Anterior cingulate cortex (tissue), 58 donors: ENCODE measurements at places on chromosomes 11 and 22.
A peak's percentile ranks its signal among the peaks of the same experiment; 100 is the strongest.

GRCh38 chr11:115501893-115502589 is 2.2 kb downstream of the CADM1 start:
- DNase-seq = no peak

- no peak for DNase-seq
Measured at GRCh38 chr11:45166604-45166897, 20.1 kb downstream of the PRDM11 start.

DNA sequence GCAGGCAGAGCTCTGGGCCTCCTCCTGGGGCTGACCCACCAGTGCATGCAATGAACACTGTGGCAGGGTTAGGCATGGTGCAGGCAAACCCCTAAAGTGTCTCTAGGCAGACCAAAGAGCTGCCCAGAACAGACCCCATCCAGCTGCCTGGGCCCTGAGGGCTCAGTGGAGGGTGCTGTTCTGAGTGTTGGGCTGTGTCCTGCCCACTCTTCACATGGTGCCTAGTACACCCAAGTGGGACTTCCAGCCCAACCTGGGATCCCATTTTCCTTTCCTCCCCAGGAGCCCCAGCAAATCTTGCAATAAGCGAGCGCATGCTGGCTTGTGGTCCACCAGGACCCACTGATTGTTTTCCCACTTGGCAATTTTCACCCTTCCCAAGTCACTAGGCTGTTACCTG is 26.4 kb downstream of the ARVCF start:
- DNase-seq = no peak

DNA sequence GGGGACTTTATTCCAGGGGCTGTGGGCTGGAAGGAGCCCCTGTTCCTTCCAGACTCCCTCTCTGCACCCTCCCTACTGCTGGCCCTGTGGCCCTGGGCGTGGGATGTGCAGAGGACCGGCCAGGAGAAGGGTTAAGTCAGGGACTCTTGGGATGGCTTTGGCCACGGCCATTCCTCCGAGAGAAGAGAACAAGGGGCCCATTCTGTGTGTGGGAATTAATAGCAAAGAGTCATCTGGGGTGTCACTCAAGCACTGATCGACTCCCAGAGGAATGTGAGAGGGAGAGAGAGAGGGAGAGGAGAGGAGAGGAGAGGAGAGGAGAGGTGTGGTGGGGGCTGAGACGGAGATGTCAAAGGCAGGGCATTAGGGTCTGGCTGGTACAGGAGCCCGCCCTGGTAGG is 14.2 kb upstream of the SOX10 start:
- no peak for DNase-seq

DNA sequence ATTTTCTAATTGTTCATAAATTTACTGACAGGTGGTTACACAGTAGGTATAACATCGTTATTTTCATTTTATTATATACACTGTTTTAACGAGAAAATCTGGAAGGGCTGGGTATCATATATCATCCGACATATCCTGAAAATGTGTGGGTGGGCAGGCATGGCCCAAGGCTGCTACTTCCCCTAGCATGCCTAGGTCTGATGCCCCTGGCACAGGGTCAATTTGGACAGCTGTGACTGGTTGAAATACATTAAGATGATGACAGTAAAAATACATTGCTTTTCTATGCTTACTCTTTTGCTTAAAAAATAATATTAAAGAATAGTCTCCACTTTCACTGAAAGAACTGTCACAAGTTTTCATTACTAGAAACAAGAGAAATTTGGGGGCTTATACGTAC is 908.8 kb downstream of the OPCML start:
- no peak for DNase-seq

DNA sequence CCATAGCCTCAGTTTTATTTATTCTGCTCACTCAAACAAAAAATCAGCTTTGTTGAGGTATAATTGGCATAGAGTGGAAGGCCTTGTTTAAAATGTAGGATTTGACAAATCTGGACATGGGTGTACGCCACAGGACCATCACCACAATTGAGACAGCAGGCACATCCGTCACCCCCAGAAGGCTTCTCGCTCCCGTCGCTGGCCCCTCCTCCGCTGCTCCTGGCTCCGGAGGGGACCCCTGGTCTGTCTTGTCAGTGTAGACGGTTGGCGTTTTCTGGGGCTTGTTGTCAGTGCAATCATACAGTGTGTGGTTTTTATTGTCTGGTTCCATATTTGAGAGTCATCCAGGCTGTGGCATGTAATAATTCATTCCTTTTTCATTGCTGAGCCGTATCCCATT is 97.6 kb downstream of the KCNQ1 start:
- no peak for DNase-seq

DNA sequence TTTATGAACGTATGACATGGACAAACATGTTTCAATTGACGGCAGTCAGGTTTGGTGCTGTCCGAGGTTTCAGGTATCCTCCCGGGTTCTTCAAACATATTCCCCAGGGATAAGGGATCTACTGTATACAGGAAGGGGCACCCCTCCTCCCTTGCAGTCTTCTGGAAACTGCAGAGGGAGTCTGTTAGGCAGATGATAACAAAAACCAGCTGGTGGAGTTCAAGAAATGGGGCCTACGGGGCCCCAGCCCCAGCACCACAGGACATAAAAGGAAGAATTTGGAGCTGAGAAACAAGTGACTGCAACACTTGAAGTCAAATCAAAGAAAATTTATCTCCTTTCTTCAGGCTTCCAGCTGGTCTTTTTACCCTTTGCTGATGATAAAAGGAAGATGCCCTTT is 32.1 kb downstream of the SNU13 start:
- DNase-seq = no peak

- no peak for DNase-seq
Measured at GRCh38 chr11:76768088-76768908, 14.9 kb upstream of the TSKU start.

DNA sequence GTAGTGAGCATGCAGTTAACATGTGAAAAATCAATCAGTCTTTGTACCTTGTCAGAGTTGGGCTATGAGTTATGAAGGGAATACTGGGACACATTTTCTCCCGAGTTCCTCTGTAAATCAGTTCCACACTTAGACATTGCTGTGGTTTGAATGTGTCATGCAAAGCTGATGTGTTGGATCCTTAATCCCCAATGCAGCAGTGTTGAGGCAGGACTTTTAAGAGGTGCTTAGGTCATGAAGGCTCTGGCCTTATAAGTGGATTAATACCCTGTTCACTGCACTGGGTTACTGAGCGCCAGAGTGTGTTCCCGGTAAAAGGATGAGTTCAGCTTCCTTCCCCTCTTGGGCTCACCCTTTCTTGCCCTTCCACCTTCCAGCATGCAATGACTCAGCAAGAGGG is 742.1 kb upstream of the TENM4 start:
- no peak for DNase-seq

DNA sequence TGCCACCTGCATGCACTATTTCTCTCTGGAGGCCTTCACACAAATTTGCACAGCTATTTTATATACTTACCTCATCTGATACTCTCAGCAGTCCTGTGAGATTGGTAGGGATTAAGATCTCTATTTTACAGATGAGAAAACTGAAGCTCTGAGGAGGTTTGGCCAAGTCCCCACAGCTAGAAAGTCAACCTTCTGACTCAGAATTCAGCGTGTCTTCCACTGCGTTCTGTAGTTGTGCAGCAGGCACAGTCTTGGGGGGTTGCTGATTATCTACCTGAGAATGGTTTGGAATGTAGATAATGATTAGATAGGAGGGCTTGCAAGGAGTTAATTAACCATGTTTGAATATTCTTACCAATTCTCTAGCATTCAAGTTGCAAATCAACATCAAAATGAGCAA is 2.5 kb upstream of the SORL1 start:
- DNase-seq = no peak

GRCh38 chr22:17057959-17058814 is 26.6 kb upstream of the IL17RA start:
- DNase-seq = peak; percentile 35

GRCh38 chr11:126189109-126189929 is 22.1 kb downstream of the RPUSD4 start:
- no peak for DNase-seq

GRCh38 chr22:22687638-22688500 is 43.5 kb downstream of the GGTLC2 start:
- peak; percentile 3 for DNase-seq

DNA sequence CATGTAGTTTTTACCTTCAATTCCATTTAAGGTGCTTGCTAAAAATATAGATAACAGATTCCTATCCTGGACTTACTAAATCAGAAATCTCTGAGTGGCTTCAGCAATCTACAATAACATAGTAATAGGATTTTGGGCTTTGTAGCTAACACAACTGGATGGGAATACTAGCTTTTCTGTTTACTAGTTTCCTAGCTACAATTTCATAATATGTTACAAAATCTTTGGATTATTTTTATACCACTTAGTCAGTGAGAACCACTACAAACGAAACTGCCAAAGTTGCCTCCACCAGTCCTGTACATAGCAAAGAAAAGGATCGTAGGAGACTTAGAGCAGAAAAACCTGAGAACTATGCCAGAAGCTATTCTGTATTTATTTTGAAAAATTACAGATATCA is 87.7 kb upstream of the ANO3 start:
- DNase-seq = no peak

GRCh38 chr11:1292018-1292643 is 17.3 kb downstream of the TOLLIP start:
- no peak for DNase-seq

GRCh38 chr22:45322873-45323525 is 13.3 kb downstream of the FAM118A start:
- DNase-seq = no peak

DNA sequence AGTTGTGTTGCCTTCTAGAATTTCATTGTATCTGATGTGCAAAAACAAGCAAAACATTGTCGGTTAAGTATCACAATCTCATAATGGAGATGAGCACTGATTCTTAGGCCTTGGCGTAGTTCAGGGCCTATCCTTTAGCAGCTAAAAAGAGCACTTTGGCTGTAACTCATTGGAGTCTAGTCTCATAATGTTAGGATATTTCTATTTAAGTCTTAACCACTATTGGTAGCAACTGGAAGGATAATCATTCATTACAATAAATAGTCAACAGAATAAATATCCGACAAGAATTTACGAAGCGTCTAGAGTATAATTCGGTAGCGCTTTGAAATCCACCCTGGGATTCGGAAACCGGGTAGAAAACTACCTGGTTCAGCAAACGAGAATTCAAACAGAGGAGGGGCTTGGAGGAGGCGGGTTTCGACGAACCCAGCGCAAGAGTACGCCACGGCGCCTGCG is 461 bp upstream of the EED start:
- DNase-seq = peak; percentile 87

DNA sequence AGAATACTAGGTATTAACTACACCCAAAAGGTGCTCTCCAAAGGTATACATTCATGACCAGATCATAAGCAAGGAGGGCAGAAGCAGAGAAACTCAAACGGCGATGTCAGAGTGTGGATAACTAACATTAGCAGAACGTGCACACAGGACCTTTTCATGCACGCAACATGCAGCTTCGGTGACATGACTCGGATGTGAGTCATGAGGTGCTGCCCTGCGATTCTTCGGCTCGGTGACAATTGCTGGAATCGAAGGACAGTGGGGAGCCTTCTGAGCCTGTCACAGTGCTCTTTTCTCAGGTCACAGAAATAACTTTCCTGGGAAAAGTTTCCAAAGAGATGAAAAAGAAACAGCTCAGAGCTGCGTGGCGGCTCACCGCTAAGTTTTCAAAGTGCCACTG is 418.5 kb upstream of the SYN3 start:
- DNase-seq = no peak

DNA sequence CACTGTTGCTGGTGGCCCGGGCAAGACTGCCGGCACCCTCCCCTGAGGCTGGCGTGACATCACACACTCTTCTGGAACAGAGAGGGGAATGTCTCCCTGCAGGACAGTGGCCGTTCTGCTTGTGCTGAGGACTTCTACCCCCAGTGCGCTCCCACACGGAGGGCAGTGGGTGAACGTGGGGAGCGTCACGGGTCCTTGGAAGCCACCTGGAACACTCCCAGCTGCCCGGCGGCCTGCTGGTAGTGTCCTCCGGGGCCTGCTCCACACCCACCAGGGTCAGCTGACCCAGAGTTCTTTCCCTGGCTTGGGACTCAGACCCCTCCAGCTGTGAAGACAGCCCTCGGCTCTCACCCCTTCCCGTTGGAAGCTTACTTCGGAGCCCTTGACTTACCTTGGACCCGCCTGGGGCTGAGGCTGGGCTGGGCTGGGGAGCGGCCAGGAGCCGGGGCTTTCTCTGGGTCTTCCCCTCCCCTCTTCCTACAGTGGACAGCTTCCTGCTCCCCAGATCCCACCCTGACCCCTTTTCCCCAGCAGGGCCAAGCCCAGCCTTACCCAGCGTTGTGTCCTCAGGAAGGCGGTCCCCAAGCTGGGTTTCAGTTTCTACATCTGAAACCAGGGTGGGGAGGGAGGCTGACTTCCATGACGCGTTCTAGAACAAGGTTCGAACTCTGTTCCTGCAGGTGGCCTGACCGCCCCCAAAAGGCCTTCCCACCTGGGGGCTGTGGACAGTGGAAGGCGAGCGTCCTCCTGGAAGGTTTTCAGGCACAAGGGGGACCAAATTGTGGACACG is 14.8 kb upstream of the GAL start:
- no peak for DNase-seq

- no peak for DNase-seq
Measured at GRCh38 chr22:48846200-48846599, 981.5 kb downstream of the BRD1 start.
